NCI-H1092 treated with DMSO at 0.1 percent for 48 hours (cell line): ENCODE measurements at places on chromosomes 6 and 20.

GRCh38 chr6:14326774-14327173 lies 209.2 kb downstream of the CD83 start:
- DNase-seq = no peak

- no peak for DNase-seq
These were observed 95.5 kb downstream of the EYA2 start for GRCh38 chr20:46990017-46990595.

- DNase-seq = no peak
These were observed 42.0 kb upstream of the ASIP start for GRCh38 chr20:34199183-34199582.

- no peak for DNase-seq
These were observed 83.4 kb upstream of the ASF1A start for GRCh38 chr6:118810420-118811027.

DNA sequence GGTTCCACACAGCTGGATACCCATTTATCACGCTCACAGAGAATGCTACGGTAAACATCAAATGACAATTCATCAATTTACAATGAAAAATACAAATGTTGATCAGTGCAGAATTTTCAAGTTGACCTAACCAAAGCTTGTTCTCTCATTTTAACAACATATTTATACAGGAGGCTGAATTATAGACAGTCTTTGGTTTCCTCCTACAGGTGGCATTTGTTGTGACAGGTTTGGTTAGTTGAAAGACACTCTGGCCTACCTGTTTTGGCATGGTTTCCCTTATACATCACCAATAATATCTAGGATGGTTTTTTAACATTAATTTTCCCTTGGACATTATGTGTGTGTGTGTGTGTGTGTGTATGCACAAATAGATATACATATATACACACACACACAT lies 642.5 kb upstream of the MMS22L start:
- no peak for DNase-seq

DNA sequence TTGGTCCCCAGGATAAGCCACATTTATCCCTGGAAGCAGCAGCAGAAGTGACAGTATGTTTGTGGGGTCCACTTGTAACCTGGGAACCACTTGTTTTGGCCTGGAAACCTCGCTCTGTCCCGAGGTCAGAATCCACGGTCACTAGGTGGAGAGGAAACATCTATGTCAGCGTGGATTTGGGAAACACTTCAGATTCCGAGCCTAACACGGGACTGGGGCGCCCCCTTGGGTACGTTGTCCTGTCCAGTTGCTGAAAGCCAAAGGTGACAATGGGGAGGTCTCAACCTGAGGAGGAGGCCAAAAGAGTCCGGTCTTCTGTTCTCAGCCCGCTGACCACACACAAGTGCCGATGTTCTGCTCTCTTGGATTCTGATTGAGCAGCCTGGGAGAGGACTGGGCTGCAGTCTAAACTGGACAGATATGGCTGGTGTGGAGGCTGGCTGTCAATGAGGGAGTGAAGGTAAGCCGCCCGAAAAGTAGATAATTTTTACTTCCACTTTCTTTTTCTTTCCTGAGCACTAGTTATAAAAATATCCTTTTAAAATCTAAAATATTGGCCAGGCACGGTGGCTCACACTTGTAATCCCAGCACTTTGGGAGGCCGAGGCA lies 4.9 kb upstream of the ZFP57 start:
- no peak for DNase-seq

- DNase-seq = no peak
These were observed 311.7 kb upstream of the PLCB4 start for GRCh38 chr20:8757146-8757545.

DNA sequence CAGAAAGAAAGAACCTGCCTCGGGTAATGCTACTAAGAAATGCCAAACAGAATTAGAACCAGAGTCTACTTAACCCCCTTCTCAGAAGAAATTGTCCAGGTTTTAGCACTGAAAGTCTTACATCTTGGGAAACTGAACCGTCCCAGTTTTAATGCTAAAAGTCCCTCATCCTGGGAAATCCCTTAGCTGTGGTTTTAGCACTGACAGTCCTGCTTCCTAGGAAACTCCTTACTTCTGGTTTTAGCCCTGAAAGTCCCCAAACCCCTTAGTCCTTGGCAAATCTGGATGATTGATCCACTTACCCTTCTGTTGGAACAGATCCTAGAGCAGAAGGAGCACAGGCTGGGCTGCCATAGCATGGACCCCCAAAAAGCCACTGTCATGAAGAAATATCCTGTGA lies 4.8 kb upstream of the TMEM14A start:
- DNase-seq = no peak

DNA sequence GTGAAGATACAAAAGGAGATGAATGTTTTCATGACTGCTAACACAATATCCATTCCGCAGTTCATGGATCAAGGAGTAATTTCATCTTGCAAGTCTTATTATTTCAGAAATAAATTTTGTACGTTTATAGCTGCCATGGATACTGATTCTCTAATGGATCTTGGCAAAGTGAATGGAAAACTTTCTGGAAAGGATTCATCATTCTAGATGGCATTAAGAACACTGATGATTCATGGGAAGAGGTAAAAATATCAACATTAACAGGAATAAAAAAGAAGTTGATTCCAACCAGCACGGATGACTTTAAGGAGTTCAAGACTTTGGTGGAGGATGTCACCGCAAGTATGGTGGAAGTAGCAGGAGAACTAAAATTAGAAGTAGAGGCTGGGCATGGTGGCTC lies 2.8 kb downstream of the HUS1B start:
- no peak for DNase-seq

- no peak for DNase-seq
These were observed 372.7 kb upstream of the HSF2 start for GRCh38 chr6:122026582-122027369.

- no peak for DNase-seq
These were observed 452.0 kb downstream of the PREX1 start for GRCh38 chr20:48375804-48376203.

- peak; percentile 1 for DNase-seq
These were observed 117.1 kb upstream of the CCDC28A start for GRCh38 chr6:138656364-138657064.

- no peak for DNase-seq
These were observed 22.4 kb upstream of the SNX9 start for GRCh38 chr6:157800420-157801237.

- DNase-seq = no peak
These were observed 9.1 kb upstream of the ZNFX1 start for GRCh38 chr20:49286689-49287551.

GRCh38 chr6:154499855-154500589 lies 10.5 kb downstream of the CNKSR3 start:
- DNase-seq = no peak
